CD4-positive, alpha-beta T cell treated with Interleukin-6 for 4 hours (primary cell): ENCODE measurements at places on chromosomes 16 and 17.
A peak's percentile ranks its signal among the peaks of the same experiment; 100 is the strongest.

- DNase-seq: no peak
Measured at GRCh38 chr17:75646638-75646992, 13.4 kb downstream of the SMIM5 start.

DNA sequence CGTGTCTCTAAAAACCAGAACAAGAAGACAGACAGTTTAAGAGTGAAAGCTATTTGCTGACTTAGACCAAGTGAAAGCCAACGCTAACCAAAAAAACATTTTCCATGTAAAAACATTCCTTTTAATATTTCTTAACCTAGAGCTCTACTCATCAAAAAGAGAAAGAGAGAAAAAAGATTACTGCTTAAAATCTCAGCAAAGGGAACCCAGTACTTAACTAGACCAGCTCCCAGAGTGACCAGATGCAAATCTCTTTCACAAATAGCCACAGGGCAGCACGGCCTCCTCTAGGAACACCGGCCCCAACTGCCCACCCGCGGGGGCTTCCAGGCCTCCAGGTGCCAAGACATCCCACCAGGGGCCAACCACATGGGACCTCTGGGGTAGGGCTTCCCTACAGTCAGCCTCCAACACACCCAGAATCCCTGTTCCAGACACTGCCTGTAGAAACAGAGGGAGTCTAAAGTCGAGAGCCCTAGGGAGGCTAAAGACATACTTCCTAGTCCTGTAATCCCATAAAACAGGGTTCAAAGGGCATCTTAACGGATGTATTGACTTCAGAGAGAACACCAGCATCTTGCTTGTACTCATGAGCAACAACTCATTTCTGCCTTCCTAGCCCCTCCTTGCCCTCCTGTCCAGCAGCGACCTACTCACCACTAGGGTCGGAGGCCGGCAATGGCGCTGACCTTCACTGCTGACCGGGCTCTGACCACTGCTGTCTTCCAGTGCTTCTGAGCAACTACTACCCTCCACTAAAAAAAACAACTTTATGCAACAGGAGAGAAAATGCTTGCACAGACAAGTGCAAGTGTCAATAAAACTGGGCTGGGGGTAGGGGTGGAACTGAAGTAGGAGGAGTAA, 21.3 kb downstream of the ZCCHC14 start:
- no peak for DNase-seq

DNA sequence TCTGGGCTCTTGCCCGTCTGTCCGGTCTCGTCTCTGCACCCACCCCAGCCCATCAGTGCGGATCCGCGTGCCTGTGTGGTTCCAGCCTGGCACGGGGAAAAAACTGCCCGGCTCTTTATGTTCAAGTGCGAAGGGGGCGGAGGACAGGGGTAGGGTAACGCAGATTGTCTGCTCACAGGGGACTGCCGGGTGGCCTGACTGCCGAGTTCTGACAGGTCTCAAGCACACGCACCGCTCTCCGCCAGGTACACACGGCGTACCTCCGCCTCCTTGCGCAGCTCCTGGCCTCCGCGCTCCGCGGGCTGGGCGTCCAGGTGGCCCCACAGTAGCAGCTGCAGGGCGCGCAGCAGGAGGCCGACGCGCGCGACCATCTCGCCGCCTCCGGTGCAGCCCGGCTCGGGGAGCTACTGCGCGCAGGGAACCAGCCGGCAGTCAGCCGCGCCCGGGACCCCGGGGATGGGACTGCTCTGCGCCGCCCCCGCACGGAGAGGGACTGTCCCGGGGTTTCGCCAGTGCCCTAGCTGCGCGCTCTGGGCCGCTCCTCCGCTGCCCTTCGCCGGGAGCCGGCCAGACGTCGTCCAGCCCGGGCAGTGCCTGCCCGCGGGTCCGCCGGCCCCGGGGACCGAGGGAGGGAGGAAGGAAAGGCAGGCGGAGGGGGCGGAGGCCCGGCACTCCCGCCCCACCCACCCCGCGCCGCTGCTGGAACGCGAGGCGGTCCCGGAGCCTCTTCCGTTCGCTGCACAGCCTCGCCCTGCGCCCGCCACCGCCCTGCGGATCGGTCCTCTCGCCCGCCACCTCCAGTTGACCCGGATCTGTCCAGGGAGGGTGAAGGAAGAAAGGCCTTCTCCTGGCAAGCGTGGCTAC, at the start of gene MMP28:
Gene MMP28, minus strand, starts transcription at position 635 of the 864 bp plus-strand sequence. Its CDS starts 264 bp downstream, at position 371.
- DNase-seq: peak; percentile 65

DNA sequence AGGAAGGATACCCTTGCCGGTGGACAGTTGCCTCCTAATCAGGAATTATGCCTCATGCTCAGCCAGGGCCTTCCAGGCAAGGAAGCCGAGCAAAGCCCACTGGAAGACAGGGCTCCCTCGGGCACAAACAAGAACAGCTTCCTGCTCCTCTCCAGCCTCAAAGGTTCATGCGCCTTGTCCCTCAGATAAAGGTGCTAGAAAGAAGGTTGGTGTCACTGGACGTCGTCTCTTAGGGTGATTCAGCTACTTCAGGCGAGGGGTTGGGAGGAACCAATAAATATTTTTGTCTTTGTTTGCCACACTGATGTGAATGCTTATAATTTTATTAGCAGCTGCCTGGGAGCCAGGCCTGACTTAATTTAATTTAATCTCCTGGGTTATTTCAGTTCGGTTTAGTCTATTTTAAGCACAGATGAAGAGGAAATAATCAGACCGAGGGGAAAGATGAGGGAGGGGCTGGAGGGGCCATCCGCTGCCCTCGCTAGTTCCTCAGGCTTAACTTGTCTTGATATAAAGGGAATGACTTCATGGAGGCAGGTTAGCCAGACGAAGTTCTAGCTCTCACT, 171.8 kb upstream of the CACNG5 start:
- DNase-seq: no peak

DNA sequence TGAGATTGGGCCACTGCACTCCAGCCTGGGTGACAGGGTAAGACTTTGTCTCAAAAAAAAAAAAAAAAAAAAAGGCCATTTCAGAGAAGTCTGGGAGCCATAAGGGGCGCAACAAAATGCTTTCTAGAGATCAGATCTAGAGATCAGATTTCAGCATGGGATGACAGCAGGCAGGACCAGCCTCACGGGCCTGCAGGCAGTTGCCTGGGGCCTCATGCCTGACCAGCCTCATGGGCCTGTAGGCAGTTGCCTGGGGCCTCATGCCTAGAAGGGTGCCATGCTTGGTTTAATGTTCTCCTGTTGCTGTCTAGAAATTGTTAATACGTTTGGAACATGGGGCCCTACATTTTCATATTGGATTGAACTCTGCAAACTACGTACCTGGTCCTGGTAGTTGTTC, 59.4 kb downstream of the MARF1 start:
- no peak for DNase-seq
